Neural progenitor cell (in vitro differentiated cells): ENCODE measurements at places on chromosomes 1 and 21.
A peak's percentile ranks its signal among the peaks of the same experiment; 100 is the strongest.

GRCh38 chr21:37356706-37357105 is 9.9 kb upstream of the DYRK1A start:
- no peak for DNase-seq

GRCh38 chr1:70895531-70895930 is 152.1 kb downstream of the PTGER3 start:
- DNase-seq: no peak

DNA sequence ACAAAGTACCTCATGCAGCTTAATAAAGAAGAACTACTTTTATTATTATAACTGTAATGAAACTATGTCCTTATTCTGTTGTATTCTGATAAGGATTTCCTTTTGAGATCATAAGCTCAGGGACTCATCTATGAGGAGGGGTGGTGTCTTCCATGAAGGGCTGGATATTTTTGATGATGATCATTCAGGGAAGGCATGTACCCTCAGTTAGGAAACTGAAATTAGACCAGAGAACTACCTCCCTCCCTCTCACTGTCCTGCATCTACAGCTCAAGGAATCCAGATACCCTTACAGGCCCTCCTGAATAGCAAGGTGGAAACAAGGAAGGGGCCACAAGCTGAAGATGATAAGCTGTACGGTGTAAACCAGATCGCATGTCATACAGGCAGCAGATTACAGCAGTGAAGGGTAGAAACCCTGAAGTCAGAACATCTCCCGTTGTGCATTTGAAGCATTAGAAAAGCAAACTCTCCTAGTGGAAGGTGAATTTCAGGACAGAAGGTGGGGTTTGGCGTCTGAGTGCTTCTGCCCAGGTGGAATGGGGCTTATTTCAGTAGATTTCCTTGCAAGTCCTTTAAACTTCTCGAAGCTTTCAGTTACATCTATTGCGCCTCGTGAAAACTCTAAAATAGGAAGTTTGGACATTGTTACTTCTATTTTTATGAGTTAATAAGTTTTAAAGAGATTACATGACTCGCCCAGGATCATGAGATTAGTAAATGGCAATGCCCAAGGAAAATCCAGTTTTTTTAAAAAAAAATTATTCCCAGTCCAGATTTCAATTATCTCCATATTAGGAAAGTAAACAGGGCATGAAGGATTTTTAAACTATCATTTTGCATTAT is 101.1 kb upstream of the HNRNPU start:
- no peak for DNase-seq

GRCh38 chr1:36175137-36176095 is 19.5 kb downstream of the MAP7D1 start:
- no peak for DNase-seq

DNA sequence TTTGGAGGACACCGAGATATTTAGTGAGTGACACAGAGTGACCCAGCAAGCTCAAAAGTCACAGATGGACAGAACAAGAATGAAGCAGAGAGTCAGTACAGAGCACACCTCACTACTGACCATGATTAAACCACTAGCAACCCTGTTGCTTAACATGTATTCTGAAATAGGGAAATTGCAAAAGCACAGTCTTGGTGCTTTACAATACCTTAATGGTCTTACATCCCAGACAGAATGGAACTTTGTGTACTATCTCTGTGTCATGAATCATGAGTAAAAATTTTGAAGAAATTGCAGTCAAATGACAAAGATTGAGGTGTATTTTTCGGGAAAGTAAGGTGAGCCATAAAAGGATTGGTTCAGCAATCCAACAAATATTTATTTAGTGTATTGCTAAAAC is 2.7 kb upstream of the SAMSN1 start:
- DNase-seq: no peak

GRCh38 chr1:3417082-3417739 is 37.3 kb upstream of the ARHGEF16 start:
- no peak for DNase-seq

- DNase-seq: no peak
These were observed 29.0 kb downstream of the CLIC6 start for GRCh38 chr21:34697826-34698225.

DNA sequence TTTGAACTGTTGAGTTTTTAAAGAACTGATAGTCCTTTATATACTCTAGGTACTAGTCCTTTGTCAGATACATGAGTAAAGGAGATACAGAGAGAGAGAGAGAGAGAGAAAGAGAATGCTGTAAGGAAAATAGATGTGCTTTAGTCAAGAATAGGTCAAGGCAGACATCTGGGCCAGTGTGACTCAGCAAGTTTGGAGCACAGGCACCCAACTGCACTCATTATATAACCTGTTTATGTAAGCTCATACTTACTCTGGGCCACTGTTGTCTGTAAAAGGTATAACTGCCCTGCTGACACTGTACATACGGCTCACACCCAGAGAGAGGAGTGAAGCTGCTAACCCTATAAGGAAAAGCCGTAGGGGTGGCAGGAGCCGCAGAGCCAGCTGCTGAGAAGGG is 32.2 kb upstream of the AKT3 start:
- no peak for DNase-seq

DNA sequence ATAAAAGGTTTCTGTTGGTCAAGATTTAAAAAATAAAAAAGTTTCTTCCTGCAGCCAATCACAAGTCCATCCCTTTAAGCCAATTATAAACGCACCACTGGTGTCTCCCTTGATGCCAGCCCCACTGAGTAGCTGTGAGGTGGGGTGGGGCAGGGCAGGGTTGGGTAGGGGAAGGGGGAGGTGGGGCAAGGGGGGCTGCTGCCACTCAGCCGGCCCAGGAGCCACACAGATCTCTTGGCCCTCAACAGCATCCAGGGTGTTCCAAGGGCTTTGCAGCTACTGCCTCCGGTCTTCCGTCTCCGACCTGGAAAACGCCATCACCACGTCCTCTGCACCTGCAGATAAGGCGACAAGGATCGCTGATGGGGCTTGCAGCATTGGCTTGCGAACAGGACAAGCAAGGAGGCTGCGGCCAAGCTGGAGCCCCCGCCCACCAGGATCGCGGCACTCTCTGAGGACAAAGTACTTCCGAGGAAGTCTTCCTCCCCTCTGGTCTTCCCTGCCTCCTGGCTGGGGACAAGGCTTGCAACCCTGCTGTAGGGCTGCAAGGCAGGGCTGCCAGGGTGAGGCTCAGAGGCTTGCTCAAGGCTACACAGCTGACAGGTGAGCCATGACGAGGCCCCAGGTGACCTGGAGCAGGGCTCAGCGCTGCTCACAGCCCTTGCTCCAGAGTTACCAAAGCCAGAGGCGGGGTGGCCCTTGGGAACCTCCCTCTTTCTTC is 26.8 kb upstream of the CLSTN1 start:
- DNase-seq: no peak

DNA sequence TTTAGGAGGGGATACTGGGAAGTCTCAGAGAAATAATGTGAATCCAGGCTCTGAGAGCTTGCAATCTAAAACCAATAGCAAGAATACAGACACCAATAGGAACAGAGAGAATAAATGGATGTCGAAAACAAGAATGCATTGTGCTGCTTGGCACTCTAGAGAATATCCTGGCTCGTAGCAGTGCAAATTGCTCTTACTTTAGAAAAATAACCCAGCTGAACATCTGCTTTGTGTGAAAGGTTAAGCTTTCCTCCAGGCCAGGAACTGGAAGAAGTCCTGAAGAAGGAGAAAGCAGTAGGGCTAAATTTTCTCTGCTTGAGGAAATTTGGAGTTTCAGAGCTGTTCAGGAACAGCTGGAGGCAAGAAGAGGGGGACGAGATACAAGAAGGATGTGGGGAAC is 382.3 kb downstream of the HHIPL2 start:
- no peak for DNase-seq

DNA sequence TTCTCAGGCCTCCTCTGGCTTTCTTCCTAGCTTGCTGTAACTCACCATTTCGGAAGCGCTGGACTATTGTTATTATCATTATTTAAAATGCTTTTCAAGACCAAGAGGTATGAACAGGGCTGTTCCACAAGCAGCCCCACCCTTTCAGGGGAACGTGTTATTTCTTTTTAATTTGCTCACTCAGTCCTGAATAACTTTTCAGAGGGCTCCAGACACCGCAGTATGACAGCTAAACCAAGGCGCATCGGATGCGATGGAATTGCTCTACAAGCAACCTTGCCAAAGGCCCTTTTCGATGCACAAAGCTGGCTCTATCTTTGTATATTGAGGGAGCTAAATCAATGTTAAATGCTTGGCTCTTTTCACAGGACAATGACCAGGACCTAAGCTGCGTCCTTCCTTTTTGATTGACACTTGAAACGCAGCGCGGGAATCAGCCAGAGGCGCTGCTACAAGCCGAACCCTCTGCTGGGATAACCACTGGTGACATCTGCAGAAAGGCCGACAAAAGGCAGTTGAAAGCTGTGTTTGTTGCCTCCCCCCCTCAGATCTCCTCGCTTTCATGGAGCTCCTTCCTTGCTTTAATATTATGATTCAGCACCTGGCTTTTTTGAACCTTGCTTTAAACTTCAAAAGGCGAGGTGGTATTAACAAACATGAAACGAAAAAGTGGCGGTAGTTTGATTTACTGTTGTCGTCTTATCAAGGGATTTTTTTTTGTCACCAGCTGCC is 204.7 kb upstream of the PROX1 start:
- peak; percentile 35 for DNase-seq

DNA sequence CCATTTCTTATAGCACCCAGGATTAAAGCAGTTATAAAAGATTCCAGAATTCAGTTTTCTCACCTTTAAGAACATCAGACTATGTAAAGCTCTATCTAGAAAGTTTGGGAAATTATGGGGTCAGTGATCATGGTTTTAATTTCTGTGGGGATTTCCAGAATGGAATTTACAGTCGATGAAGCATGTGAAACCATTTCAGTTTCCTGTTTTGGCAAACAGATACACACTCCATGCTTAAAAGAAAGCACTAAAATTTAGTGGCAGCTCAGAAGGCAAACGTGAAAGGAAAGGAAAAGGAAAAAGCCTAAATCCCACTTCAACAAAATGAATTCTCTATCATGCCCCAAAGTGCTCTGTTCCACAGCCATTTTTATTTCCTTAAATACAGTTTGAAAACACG is 60.4 kb downstream of the FYB2 start:
- DNase-seq: no peak

GRCh38 chr1:93419344-93419743 is 28.6 kb upstream of the FNBP1L start:
- DNase-seq: no peak

DNA sequence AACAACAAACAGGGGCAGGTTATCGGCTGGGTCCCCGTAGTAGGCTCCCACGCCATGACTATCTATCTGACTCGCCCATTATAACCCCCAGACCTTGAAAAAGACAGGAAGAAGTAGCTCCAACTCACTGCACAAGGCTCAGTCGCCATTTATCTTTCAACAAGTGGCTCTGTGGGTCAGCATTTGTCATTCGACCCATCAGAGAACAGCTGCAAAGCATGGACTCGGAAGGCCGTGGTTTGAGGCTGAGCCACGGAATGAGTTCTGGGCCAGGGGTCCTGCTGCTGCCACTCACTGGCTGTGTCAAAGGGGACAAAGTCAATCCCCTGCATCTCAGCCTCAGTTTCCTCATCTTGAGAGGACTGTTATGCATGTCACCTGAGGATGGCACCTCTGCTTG is 131.0 kb downstream of the DMRTA2 start:
- DNase-seq: no peak

DNA sequence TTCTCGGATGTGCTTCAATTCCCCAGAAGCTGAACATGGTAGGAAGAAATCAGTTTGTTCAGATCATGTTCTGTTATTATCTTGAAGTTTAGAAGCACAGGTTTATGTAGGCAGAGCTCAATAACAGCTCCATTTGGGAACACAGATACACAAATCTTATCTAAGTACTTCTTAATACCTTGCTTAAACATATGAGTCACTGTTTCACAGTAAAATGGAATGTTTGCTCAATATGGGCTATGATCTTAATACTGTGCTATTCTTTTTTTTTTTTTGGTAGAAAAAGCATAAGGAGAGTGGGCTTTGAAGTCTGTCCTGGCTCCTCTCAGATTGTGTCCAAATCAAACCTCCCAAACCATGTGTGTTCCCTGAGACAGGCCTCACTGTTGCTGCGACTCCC is 13.4 kb downstream of the PROK1 start:
- DNase-seq: no peak
